ENCODE measurements at places on chromosomes 2 and 18. TPM values are rescaled to one million over a fixed set of nuclear protein-coding genes. Genes with fewer than 3 reads are reported as not detected.

G6PC2 gene
- not detected for total RNA-seq

IGFBP5 gene
- total RNA-seq = 140 TPM

PLEK gene
- not detected for total RNA-seq

MROH2A gene
- total RNA-seq = not detected

CEBPZOS gene
- total RNA-seq = not detected

RBM44 gene
- total RNA-seq = 0.42 TPM

GALNT14 gene
- 1.4 TPM for total RNA-seq

HOXD13 gene
- not detected for total RNA-seq

ADCYAP1 gene
- total RNA-seq = 0.57 TPM

REG1B gene
- total RNA-seq = not detected

SPC25 gene
- 39.3 TPM for total RNA-seq

DLGAP1 gene
- total RNA-seq = 11.5 TPM

LRP1B gene
- 1.5 TPM for total RNA-seq

ST3GAL5 gene
- 17.6 TPM for total RNA-seq

SPATA3 gene
- not detected for total RNA-seq

ANKRD36B gene
- total RNA-seq = 34.2 TPM

CTLA4 gene
- 1.3 TPM for total RNA-seq

IL1B gene
- not detected for total RNA-seq

MLPH gene
- total RNA-seq = not detected

APCDD1 gene
- 49.8 TPM for total RNA-seq

LYPD6B gene
- total RNA-seq = not detected

ITGAV gene
- total RNA-seq = 46.8 TPM

TFCP2L1 gene
- not detected for total RNA-seq

ANKAR gene
- 4.8 TPM for total RNA-seq

CAPN14 gene
- total RNA-seq = 0.47 TPM

TSGA10 gene
- total RNA-seq = 7.9 TPM

TSPYL6 gene
- total RNA-seq = not detected

LCLAT1 gene
- 26.8 TPM for total RNA-seq

FOXI3 gene
- 0.12 TPM for total RNA-seq

MC4R gene
- total RNA-seq = 0.19 TPM

UGT1A3 gene
- not detected for total RNA-seq

ABCB11 gene
- 0.07 TPM for total RNA-seq

COL6A3 gene
- 4.5 TPM for total RNA-seq

DSEL gene
- 2.7 TPM for total RNA-seq

CD28 gene
- total RNA-seq = not detected

RGPD4 gene
- total RNA-seq = 0.05 TPM

LYG1 gene
- total RNA-seq = 1.9 TPM

GREB1 gene
- 143 TPM for total RNA-seq

CNTNAP5 gene
- total RNA-seq = 1.1 TPM

DIPK1C gene
- not detected for total RNA-seq

ACMSD gene
- total RNA-seq = not detected

SERPINB11 gene
- total RNA-seq = not detected

CFAP65 gene
- 0.93 TPM for total RNA-seq

NT5C1B gene
- total RNA-seq = not detected

SERPINB2 gene
- not detected for total RNA-seq

ALK gene
- total RNA-seq = 2.1 TPM

DNMT3A gene
- total RNA-seq = 113 TPM
